ENCODE measurements at places on chromosomes 12 and 14.

- H3K4me1 ChIP-seq, result no peaks in the 10 kb centered on the region
- H3K27ac ChIP-seq, result no peak overlapping the region
- no peak for DNase-seq
- no peaks in the 10 kb centered on the region for H3K36me3 ChIP-seq
Measured at GRCh38 chr14:31188744-31189143, 18.8 kb downstream of the HECTD1 start.

GRCh38 chr12:92574051-92574783 is 128.6 kb upstream of the PLEKHG7 start:
- no peaks in the 10 kb centered on the region for H3K4me1 ChIP-seq
- H3K27me3 ChIP-seq, result no peaks in the 10 kb centered on the region
- no peak for DNase-seq
- no peaks in the 10 kb centered on the region for H3K36me3 ChIP-seq
- peak overlapping the region; percentile 53 for H3K27ac ChIP-seq

DNA sequence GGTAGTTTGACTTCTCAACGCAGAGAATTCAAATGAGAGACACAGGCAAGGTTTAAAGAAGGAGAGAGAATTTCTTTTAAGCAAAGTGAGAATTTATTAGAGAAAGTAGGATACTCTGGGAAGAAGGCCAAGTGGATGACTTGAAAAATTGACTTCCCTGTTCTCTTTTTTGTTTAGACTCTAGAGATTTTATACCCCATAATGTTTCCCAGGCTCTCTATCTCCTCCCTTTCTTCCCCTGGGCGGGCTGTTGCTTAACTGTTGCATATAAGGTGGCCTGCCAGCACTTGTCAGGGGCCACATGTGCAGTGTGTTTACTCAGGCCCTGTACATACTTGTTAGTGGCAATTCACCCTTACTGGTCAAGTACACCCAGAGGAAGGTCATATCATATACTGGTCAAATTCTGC is 403.7 kb downstream of the SLC6A15 start:
- H3K27ac ChIP-seq, result peak overlapping the region; percentile 58
- no peaks in the 10 kb centered on the region for H3K36me3 ChIP-seq
- no peak overlapping the region for H3K4me3 ChIP-seq
- no peaks in the 10 kb centered on the region for H3K27me3 ChIP-seq
- DNase-seq, result no peak

- no peaks in the 10 kb centered on the region for H3K27me3 ChIP-seq
- H3K4me1 ChIP-seq, result no peaks in the 10 kb centered on the region
- DNase-seq, result no peak
- H3K36me3 ChIP-seq, result no peaks in the 10 kb centered on the region
Measured at GRCh38 chr12:108807996-108808769, 49.2 kb downstream of the SSH1 start.

- no peaks in the 10 kb centered on the region for H3K27me3 ChIP-seq
- H3K27ac ChIP-seq, result no peak overlapping the region
- H3K36me3 ChIP-seq, result no peaks in the 10 kb centered on the region
- H3K4me3 ChIP-seq, result no peak overlapping the region
- no peaks in the 10 kb centered on the region for H3K4me1 ChIP-seq
Measured at GRCh38 chr12:91127751-91128150, 16.5 kb upstream of the LUM start.

GRCh38 chr12:133120385-133121191 is 9.5 kb downstream of the ZNF891 start:
- peaks cover 9% of the 10 kb centered on the region for H3K36me3 ChIP-seq
- H3K27me3 ChIP-seq, result no peaks in the 10 kb centered on the region
- DNase-seq, result no peak

- DNase-seq, result no peak
- H3K4me1 ChIP-seq, result no peaks in the 10 kb centered on the region
- no peaks in the 10 kb centered on the region for H3K27me3 ChIP-seq
- H3K27ac ChIP-seq, result no peak overlapping the region
- no peak overlapping the region for H3K4me3 ChIP-seq
Measured at GRCh38 chr14:70651522-70651921, 9.8 kb downstream of the TTC9 start.

DNA sequence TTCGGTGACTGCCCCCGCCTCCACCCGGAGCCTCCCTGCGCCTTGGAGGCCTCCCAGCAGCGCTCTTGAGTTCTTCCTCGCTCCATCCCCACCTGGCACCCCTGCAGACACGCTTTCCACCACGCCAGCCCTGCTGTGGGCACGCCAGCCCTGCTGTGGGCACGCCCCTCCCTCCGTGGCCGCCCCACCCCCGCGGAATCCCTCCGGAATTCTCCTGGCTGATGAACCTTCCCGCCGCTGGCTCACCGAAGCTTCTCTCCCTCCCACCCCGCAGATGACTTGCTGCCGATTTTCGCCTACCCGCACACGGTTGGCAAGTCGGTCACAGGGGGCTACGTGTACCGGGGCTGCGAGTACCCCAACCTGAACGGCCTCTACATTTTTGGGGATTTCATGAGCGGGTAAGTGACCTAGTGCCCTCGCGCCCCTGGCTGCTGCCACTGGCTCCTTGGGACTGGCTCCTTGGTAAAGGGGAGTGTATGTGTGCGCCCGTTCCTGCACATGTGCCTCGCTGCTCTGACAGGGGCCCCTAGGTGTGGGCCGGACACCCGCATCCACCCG is 15.2 kb downstream of the HHIPL1 start:
- H3K36me3 ChIP-seq, result no peaks in the 10 kb centered on the region
- H3K27me3 ChIP-seq, result peaks cover 7% of the 10 kb centered on the region
- no peak overlapping the region for H3K4me3 ChIP-seq
- no peak overlapping the region for H3K27ac ChIP-seq
- no peaks in the 10 kb centered on the region for H3K4me1 ChIP-seq

- no peaks in the 10 kb centered on the region for H3K27me3 ChIP-seq
- H3K4me1 ChIP-seq, result no peaks in the 10 kb centered on the region
- H3K36me3 ChIP-seq, result no peaks in the 10 kb centered on the region
- H3K4me3 ChIP-seq, result no peak overlapping the region
Measured at GRCh38 chr12:58901664-58902063, 18.6 kb downstream of the LRIG3 start.

Data from breast epithelium (tissue), 4 donors.